ENCODE measurements at places on chromosomes 2 and 18. TPM values are rescaled to one million over a fixed set of nuclear protein-coding genes. Genes with fewer than 3 reads are reported as not detected.

Gene ABCB11
- not detected for total RNA-seq

Gene MARCO
- total RNA-seq = not detected

DNA sequence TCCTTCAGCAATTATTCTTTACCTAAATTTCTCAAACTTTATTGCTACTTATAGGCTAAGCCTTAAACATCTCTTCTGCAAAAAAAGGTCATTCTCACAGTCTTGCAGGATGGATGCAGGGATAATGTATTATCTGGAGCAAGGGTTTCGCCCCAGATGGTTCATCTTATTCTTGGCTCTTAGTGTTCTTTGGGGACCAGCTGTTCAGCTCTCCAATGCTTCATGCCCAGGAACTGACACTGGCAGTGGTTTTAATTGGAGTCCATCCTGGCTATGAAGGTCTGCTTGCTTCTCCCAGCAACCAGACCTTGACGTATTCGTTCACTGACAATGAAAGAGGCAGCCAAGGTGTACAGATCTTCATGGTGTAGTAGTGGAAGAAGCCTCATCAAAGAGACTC, 331.9 kb downstream of the SLC8A1 start:
- DNase-seq = no peak

DNA sequence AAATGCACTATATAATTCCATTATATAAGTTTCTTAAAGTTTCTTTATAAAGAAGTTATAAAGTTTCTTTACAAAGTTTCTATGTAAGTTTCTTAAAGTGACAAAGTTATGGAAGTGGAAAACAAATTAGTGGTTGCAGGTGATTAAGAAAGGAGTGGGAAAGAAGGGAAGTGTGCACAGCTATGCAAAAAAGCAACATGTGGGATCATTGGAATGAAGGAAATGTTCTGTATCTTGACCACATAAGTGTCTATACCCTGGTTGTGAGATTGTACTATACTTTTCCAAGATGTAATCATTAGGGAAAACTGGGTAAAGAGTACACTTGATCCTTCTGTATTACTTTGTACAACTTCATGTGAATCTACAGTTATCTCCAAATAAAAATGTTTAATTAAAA, 1541.1 kb downstream of the LRP1B start:
- no peak for DNase-seq
